ENCODE measurements at places on chromosomes 12 and 14.

DNA sequence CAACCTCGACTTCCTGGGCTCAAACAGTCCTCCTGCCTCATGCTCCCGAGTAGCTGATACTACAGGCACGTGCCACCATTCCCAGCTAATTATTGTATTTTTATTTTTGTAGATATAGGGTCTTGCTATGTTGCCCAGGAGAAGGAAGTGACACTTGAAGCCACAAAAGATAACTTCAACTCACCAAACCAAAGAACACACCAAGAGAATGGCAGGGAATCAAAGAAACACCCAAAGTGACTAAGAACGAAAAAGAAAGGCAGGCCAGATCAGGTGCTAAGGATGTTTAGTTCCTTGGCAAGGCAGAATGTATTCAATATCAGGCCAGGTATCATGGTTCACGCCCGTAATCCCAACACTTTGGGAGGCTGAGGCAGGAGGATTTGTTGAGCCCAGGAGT, 10.1 kb upstream of the TPCN1 start:
- H3K27me3 ChIP-seq, result no peaks in the 10 kb centered on the region
- peak overlapping the region; percentile 72 for H3K27ac ChIP-seq

DNA sequence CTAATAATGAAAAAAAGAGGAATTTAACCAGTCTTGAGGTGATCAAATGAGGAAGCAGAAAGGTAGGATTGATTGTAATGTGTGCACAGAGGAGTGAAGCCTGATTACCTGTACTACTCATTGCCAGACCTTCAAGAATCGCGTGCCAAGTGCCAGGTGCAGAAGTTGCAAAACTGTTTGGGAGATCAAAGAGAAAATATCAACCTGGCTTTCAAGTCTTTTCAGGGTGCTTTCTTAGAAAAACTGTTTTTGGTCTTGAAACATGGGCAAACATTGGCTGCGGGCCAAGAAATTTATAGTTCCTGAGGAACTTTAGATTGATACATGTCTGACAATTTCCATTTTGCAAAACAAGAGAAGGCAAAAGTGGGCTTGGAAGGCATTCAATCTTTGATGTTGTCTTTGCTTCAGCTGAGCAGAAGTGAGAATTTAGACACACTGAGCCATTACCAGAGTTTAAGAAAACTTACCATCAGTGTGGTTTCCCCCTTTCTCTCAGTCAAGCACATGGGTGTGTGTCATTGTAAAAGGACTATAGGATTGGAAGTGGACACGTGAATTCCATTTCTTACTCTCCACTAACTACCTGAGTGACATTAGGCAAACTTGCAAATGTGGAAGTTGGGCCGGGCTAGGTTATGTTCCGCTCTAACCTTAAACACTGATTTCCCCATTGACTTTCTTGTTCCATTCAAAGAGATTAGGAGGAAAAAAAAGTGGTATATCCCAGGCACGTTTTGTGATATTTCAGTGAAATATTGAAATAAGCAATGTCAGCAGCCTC, 486.2 kb downstream of the DIO2 start:
- no peaks in the 10 kb centered on the region for H3K36me3 ChIP-seq
- no peak for DNase-seq
- H3K4me1 ChIP-seq, result no peaks in the 10 kb centered on the region
- H3K27ac ChIP-seq, result no peak overlapping the region
- H3K27me3 ChIP-seq, result no peaks in the 10 kb centered on the region

GRCh38 chr14:105102361-105102870, 37.2 kb upstream of the GPR132 start:
- peaks cover 2% of the 10 kb centered on the region for H3K36me3 ChIP-seq
- peaks cover 64% of the 10 kb centered on the region for H3K27me3 ChIP-seq
- H3K27ac ChIP-seq, result no peak overlapping the region
- no peak overlapping the region for H3K4me3 ChIP-seq
- no peak for DNase-seq
- H3K4me1 ChIP-seq, result no peaks in the 10 kb centered on the region

DNA sequence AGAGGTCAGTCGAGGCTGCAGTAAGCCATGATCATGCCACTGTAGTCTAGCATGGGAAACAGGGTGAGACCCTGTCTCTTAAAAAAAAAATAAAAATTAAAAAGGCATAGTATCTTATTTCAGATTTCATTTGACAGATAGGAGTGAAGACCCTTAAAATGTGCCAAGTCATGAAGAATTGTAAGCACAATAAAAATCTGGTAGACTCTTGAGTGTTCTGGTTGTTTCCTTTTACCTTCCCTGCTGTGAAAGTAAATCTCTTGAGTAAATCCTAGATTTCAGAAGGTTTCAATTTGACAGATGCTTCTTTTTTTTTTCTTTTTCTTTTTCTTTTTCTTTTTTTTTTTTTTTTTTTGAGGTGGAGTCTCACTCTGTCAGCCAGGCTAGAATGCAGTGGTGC, 109.0 kb downstream of the ESR2 start:
- peaks cover 39% of the 10 kb centered on the region for H3K36me3 ChIP-seq
- peaks cover 5% of the 10 kb centered on the region for H3K4me1 ChIP-seq
- H3K27ac ChIP-seq, result peak overlapping the region; percentile 49
- no peak overlapping the region for H3K4me3 ChIP-seq
- H3K27me3 ChIP-seq, result no peaks in the 10 kb centered on the region

DNA sequence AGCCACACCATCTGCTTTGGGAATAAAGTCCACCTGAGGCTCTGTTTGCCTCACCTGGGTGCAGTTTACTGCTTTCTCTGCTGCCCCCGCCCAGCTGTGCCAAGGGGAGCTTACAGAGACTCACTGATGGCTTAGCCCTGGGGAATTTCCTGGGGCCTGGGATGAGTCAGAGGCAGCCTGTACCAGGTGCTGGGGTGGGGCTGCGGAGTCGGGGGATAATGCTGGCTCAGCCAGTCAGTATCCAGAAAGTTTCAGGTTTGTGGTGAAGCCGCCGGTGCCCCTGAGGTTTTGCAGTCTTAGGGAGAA, 22.3 kb downstream of the PLEKHG3 start:
- peak overlapping the region; percentile 78 for H3K27ac ChIP-seq
- H3K4me1 ChIP-seq, result peaks cover 77% of the 10 kb centered on the region
- H3K4me3 ChIP-seq, result no peak overlapping the region
- no peak for DNase-seq
- H3K27me3 ChIP-seq, result no peaks in the 10 kb centered on the region

- H3K4me1 ChIP-seq, result no peaks in the 10 kb centered on the region
- DNase-seq, result no peak
- H3K27me3 ChIP-seq, result no peaks in the 10 kb centered on the region
- no peaks in the 10 kb centered on the region for H3K36me3 ChIP-seq
Measured at GRCh38 chr12:82144505-82144904, 213.7 kb downstream of the CCDC59 start.

- H3K27me3 ChIP-seq, result no peaks in the 10 kb centered on the region
- DNase-seq, result no peak
- peak overlapping the region; percentile 15 for H3K27ac ChIP-seq
- peaks cover 60% of the 10 kb centered on the region for H3K4me1 ChIP-seq
Measured at GRCh38 chr14:35158491-35158890, 36.1 kb downstream of the PRORP start.

GRCh38 chr12:80937391-80938238, at the start of gene LIN7A:
LIN7A (minus strand) TSS chr12:80937934; CDS start chr12:80937722, 212 bp downstream.
- H3K4me3 ChIP-seq, result no peak within 1 kb of the TSS
- H3K4me1 ChIP-seq, result no peaks in the 10 kb centered on the region
- no peak for DNase-seq
- H3K27me3 ChIP-seq, result no peaks in the 10 kb centered on the region

- H3K27ac ChIP-seq, result no peak overlapping the region
- H3K27me3 ChIP-seq, result no peaks in the 10 kb centered on the region
- no peak overlapping the region for H3K4me3 ChIP-seq
- peaks cover 17% of the 10 kb centered on the region for H3K4me1 ChIP-seq
- DNase-seq, result no peak
Measured at GRCh38 chr14:39181693-39182047, 6.6 kb downstream of the PNN start.

GRCh38 chr12:109277899-109278762, 31.0 kb downstream of the FOXN4 start:
- DNase-seq, result no peak
- no peaks in the 10 kb centered on the region for H3K36me3 ChIP-seq
- H3K4me1 ChIP-seq, result no peaks in the 10 kb centered on the region
- no peak overlapping the region for H3K27ac ChIP-seq
- H3K27me3 ChIP-seq, result peaks cover 23% of the 10 kb centered on the region

GRCh38 chr12:105588106-105588505, 257.6 kb downstream of the C12orf75 start:
- H3K4me3 ChIP-seq, result no peak overlapping the region
- peaks cover 25% of the 10 kb centered on the region for H3K27me3 ChIP-seq
- no peak overlapping the region for H3K27ac ChIP-seq
- DNase-seq, result no peak
- no peaks in the 10 kb centered on the region for H3K4me1 ChIP-seq

DNA sequence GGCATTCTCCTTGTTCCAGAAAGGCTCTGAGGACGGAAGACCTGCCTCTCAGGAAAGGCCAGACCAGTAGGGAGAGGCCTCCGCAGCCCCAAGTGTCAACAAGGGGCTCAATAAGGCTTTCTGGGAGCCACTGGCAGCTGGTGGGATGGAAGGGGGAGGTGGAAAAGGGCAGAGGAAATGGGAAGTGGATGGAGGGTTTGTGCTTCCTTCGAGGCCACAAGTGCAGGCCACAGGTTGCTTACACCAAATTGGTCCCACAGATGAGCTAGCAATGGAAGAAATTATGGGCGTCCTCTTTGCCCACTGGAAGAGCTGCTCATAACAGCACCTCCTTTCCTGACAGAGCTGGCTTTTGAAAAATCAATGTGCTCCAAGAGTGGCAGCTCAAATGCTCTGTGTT, 28.2 kb downstream of the P2RX4 start:
- peaks cover 21% of the 10 kb centered on the region for H3K4me1 ChIP-seq
- no peak overlapping the region for H3K4me3 ChIP-seq
- no peak for DNase-seq
- H3K27ac ChIP-seq, result peak overlapping the region; percentile 98
- no peaks in the 10 kb centered on the region for H3K27me3 ChIP-seq

- H3K4me1 ChIP-seq, result no peaks in the 10 kb centered on the region
- H3K36me3 ChIP-seq, result no peaks in the 10 kb centered on the region
- H3K27me3 ChIP-seq, result no peaks in the 10 kb centered on the region
- DNase-seq, result no peak
- no peak overlapping the region for H3K27ac ChIP-seq
- no peak overlapping the region for H3K4me3 ChIP-seq
Measured at GRCh38 chr12:78933014-78933413, 68.4 kb downstream of the SYT1 start.

DNA sequence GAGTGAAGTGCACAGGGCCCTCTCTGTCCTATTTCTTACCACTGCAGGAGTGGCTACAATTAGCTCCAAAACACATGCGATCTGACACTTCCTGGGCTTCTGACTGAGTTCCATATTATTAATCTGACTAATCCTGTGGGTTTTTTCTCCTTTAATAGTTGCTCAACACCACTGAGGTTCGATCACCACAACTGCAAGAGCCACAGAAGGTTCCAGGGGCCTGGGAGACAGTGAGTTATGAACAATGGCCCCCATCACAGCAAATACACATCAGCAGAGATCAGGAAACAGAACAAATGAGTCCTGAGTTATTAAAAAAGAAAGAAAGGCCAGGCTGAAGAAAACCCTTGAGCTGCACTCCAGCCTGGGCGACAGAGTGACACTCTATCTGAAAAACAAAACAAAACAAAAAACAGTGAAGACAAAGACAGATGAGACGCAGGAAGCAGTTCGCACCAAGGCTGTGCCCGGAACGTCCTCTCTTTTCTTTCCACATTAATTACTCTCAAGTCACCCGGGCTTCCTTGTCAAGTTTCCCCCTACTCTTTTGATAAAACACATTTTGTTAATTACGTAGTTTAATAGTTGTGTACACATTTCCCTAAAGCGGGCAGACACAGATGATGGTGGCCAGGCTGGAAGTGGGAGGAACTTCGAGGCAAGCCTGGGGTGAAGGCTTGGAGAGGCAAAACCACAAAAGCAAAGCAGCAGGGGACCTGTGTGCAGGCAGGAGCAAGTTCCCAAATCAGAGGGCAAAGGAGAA, 42.7 kb downstream of the CDC42BPB start:
- no peaks in the 10 kb centered on the region for H3K4me1 ChIP-seq
- no peaks in the 10 kb centered on the region for H3K36me3 ChIP-seq
- H3K27ac ChIP-seq, result no peak overlapping the region
- H3K27me3 ChIP-seq, result peaks cover 43% of the 10 kb centered on the region
- no peak for DNase-seq

DNA sequence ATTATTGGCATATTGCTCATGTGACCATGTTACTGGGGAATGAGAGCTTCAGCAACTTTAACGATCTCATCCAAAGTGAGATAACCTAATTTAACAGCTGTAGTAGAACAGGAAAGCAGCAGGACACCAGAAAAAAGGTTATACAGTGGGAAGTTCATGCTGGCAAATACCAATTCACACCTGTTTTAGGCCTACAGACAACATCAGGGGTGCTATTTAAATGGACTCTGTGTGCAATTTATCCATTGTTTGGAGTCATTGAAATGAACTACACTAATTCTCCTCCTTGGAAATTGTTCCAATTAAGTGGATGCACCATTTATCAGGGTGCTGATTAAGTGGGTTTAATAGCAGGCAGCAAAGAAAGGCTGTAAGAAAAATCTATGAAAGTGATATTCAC, 424.4 kb upstream of the LMO3 start:
- H3K27ac ChIP-seq, result no peak overlapping the region
- no peak for DNase-seq
- H3K27me3 ChIP-seq, result no peaks in the 10 kb centered on the region
- no peaks in the 10 kb centered on the region for H3K36me3 ChIP-seq

DNA sequence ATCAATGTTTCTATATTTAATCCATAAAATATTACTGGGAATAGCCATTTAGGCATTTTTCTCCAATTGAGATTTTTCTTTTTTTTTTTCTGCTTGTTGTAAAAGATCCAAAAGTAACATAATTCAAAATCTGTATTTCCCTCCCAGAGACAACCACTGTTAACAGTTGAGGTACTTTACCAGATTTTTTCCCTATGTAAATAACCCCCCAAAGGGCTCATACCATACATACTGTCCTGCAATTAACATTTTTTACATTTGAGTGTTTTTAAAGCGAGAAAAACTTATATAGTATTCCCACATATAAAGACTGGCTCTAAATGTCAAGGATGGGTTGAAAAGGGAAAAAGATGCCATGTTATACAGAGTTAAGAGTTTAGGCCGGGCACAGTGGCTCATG, 18.1 kb downstream of the PPP1R12A start:
- H3K4me3 ChIP-seq, result no peak overlapping the region
- no peaks in the 10 kb centered on the region for H3K27me3 ChIP-seq
- peak overlapping the region; percentile 33 for H3K27ac ChIP-seq
- H3K36me3 ChIP-seq, result peaks cover 3% of the 10 kb centered on the region

DNA sequence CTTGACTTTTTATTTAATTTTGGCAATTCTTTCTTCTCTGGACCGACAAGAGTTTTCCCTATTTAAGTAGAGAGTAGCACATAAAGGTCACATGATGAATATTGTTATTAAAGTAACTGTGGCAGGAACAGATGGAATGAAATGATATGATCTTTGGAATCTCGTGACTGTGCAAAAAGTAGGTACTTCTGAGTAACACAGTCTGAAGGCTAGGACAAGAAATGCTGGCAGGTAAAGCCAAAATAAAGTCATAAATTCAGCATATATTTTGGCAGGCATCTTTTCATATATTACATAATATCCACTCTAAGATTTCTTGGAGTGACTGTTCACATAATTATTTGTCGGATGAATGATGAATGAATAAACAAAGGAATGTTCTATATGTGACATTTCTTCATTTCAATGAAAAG, 121.4 kb downstream of the EFCAB11 start:
- no peak overlapping the region for H3K4me3 ChIP-seq
- no peaks in the 10 kb centered on the region for H3K36me3 ChIP-seq
- no peaks in the 10 kb centered on the region for H3K4me1 ChIP-seq
- H3K27me3 ChIP-seq, result no peaks in the 10 kb centered on the region
- no peak overlapping the region for H3K27ac ChIP-seq
- DNase-seq, result no peak

Data from central memory CD8-positive, alpha-beta T cell (primary cell).